ENCODE measurements at places on chromosomes 13 and 19.
A peak's percentile ranks its signal among the peaks of the same experiment; 100 is the strongest.

- DNase-seq = no peak
Observed at GRCh38 chr19:33883859-33884519, 87.3 kb downstream of the KCTD15 start.

GRCh38 chr13:26425443-26426358 is 131.8 kb upstream of the WASF3 start:
- no peak for DNase-seq

- no peak for DNase-seq
Observed at GRCh38 chr13:88925954-88926353, 1254.8 kb downstream of the SLITRK5 start.

- DNase-seq = no peak
Observed at GRCh38 chr13:98975822-98976261, 2.0 kb downstream of the DOCK9 start.

DNA sequence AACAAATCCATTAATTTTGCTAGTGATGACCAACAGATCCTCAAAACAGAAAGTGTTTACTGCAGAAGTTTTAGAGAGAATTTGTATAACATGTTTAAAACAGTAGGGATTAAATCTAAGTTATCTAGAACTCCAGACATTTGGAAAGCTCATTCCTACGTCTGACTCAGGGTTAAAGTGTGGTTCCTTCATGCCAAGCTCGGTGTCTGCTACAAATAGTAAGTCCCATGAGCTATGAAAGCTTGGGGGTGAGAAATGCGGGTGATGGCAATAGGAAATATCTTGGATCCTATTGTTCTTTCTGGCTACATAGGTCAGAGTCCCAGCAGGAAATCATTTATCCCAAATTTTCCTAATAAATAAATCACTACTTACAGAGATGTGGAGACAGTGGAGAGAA is 867.1 kb downstream of the UQCRFS1 start:
- DNase-seq = no peak

DNA sequence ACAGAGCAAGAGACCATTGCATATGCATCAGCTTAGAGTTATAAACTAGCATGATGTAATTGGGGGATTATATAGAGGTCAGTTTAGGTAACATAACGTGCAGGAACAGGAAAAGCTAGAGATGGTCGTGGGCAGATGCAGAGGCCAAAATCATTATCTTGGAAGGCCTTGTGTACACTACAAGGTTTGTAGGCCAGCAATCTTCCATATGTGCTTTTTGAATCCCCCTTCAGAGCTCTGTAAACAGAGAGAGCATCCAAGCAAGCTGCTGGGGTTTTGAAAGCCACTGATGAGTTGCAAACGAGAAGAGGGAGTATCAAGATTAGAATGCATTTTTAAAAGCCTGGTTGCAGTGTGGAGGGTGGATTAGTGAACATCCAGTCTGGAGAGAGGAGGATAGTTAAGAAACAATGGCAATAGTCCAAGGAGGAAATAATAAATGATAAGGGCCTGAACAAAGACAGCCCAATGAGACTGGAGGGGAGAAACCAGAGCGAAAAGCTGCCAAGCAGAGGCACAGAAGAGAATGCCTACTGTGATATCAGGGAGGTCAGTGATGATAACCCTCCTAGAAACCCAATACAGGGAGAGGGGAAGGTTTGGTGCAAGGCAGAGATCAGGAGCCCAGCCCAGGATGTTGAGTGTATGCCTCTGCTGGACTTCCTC is 109.6 kb downstream of the ZAR1L start:
- no peak for DNase-seq

DNA sequence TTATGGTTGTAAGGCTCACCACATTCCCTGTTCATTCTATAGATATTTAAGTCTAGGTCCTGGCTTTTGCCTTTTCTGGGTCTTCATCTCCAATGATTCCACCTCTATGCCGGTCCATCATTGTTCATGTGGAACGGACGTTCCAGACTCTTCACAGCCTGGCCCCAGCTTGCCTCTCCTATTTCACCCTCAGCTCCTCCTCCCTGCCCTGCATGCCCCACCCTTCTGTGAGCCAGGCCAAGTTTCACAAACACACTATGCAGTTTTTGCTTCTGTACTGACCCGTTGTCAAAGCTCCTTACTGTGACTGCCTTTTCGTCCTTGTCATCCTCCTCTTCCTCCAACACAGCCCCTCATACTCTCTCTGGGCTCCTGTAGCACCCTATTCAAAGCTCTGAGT is 31.3 kb downstream of the TEX26 start:
- peak; percentile 34 for DNase-seq

DNA sequence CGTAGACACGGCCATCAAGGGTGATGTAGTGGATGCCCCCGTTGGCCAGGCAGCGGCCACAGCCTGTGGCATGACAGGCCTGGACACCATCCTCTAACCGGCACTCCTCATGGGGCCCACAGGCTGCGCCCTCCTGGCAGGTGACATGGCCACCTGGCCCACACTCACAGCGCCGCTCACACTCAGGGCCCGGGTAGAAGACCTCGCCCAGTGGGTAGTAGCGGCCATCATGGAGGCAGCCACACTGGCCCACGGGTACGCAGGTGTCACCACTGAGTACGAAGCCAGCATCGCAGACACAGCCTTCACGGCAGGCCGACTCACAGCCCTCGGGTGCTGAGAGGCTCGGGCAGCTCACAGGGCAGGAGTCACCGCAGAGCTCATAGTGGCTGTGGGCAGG is 27.2 kb upstream of the FBL start:
- no peak for DNase-seq

- no peak for DNase-seq
Observed at GRCh38 chr19:35949131-35949530, 13.0 kb downstream of the LRFN3 start.

DNA sequence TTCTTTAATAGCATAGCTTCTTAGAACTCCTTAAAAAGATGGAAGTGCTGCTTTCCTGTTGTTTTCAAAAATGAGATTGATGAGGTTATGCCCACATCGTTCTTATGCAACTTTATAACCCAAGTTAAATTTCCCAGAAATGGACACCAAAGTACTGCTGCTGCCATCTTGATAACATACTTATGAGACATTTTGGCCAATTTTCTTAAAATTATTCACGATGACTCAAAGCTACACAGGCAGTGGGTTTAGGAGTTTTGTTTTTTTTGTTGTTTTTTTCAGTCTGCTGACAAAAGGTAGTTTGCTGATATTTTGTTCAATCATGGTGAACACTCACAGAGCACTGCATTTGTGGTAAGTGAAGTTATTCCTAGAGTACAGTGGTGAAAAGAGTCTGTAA is 54.9 kb upstream of the RFC3 start:
- DNase-seq = no peak

DNA sequence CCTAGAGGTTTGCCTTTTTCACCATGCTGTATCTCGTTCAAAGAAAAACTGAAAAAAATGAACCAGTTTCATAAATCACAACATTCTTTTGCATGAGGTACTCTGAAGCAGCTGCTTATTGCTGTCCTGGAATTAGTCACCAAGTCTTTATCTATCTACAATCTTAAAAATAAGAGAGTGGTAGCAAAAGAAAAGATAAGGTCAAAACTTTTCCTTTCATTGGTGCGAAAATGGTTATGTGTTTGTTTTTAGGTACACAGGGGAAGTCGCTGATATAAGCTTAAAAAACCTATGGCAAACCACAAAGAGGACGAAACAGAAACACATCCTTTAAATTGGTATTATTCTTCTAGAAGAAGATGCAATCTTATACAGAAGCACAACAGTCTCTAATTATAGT is 20.7 kb downstream of the OBI1 start:
- DNase-seq = no peak

DNA sequence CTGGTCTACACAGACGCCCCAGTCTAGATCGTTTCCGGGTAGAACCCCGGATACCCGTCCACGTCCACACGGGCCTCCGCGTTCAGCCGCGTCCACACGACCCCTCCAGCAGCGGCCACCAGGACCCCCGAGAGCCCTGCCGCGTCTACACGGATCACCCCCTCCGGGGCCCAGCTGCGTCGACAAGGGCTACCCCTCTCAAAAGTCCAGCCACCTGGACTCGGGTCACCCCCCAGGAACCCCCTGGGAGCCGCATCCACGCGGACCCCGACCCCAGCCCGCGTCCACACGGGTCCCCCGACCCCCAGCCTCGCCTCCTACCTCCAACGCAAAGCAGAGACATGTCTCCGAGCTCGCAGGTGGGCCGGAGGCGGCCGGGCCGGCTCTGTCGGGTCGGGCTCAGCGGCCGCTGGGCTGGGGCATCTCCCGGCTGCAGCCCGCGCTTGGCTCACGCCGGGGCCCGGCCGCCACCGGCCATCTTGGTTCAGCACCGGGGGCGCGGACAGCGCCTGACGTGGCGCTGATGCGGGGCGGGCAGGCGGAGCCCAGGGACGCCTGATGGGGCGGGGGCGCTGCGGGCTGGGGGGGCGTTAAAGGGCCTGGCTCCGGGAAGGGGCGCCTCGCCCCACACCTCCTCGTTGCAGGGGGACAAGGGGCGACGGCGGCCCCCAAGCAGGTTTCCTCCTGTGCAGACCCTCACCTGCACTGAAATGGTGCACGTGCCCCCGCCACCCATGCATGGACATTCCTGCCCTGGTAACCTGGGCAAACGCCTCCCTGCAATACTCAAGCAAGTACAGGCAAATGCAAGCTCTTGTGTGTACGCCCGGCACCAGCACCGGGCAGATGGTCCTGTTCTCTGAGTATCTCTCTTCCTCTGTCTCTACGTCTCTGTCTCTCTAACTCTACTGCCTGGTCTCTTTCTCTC is at the start of gene UNC13A:
Gene UNC13A, minus strand, starts transcription at position 498 of the 928 bp plus-strand sequence. Its CDS starts 155 bp downstream, at position 343.
- peak; percentile 73 for DNase-seq

- no peak for DNase-seq
Observed at GRCh38 chr13:110976785-110977184, 61.9 kb upstream of the ANKRD10 start.

GRCh38 chr19:10421240-10422045 is 1.1 kb downstream of the PDE4A start:
- no peak for DNase-seq

GRCh38 chr19:29320618-29321017 is 107.7 kb upstream of the UQCRFS1 start:
- DNase-seq = no peak

GRCh38 chr13:22173610-22174009 is 502.7 kb downstream of the FGF9 start:
- DNase-seq = peak; percentile 38

GRCh38 chr19:18239303-18239702 is 13.1 kb upstream of the PDE4C start:
- DNase-seq = no peak

DNA sequence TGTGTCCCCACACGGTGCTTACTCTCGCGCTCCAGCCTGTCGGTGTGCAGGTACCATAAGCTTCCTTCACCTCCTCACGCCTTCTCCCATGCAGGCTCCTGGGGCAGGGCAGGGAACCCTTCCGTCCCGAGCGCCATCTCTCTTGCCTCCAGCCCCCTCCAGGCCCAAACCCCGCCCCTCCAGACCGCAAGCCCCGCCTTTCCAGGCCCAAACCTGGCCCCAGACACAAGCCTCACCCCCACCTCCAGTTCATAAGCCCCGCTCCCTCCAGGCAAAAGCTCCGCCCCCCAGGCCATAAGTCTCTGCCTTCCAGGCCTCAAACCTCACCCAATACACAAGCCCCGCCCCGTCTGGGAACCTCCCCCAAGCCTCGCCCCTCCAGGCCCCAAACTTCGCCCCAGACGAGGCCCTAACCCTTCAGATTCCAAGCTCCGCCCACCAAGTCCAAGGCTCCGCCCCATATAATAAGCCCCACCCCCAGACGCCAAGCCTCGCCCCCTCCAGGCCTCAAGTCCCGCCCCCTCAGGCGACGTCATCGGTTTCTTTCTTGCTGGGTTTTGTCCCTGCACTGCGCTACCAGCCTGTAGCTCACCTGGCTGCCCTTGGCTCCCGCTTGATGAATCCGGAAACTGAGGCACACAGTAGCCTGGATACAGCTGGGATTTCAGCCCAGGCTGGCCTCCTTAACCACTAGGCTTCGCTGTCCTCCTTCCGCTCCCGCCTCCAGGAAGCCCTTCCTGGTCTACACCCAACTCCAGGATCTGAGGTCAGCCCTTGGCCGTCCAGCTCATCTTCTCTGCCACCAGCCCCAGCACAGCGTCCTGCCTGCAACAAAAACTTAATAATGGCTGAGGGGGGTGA is 16.1 kb downstream of the MKNK2 start:
- DNase-seq = peak; percentile 64

DNA sequence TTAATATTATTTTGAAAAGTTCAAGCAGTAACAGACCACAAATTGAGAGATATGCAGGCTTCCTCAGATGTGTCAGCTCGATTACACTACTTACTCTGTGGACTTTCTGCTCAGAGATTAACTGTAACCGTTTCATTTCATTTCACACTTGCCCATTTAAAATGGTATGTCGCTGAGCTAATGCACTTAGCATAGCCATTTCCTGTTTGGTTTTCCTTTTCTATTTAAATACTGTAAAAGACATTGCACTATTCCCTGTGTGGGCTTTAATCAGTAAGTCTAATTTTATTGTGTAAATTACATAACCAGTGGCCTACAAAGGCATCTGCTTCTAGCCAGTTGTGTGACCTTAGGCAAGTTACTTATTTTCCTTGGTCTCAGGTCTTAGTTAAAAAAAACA is 237.6 kb downstream of the LACC1 start:
- DNase-seq = no peak

DNA sequence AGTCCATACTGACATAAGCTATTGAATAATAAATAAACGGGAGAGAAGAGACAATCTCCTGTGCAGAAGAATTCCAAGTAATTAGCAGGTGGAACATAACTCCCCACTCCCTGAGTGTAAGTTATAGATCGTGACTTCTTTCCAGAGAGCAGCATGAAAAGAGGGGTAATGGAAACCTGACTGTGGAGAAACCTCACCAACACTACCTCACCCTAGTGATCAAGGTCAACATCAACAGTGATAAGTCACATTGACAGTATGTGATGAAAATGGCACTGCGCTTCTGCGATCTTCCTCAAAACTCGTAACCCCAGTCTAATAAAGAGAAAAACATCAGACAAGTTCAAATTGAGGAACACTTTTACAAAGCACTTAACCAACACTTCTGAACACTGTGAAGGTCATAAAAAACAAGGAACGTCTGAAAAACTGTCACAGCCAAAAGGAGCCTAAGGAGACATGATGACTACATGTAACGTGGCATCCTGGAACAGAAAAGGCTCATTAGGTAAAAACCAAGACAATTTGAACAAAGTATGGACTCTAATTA is 19.8 kb downstream of the CAB39L start:
- no peak for DNase-seq

All from RWPE1 (cell line).